ENCODE measurements at places on chromosomes 5 and 9. TPM values are rescaled to one million over a fixed set of nuclear protein-coding genes. Genes with fewer than 3 reads are reported as not detected.

DNA sequence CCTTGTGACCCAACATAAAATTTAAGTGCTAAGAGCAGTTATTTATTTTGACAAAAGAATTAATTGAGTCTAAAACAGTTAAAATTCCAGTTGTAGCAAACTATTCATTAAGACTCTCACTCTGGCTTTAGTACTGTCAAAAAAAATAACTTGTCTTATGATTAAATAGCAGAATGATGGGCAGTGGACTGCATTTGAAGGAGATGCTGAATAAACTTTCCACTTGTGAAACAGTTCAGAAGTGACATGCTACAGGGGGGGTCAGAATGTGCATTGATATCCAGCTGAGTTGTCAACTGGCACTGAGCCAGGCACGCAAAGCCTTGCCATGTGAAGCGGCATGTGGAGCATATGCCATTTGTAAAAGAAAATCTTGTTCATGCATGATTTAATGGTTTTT, 76.0 kb downstream of the FCHO2 start:
- no peak for DNase-seq

DNA sequence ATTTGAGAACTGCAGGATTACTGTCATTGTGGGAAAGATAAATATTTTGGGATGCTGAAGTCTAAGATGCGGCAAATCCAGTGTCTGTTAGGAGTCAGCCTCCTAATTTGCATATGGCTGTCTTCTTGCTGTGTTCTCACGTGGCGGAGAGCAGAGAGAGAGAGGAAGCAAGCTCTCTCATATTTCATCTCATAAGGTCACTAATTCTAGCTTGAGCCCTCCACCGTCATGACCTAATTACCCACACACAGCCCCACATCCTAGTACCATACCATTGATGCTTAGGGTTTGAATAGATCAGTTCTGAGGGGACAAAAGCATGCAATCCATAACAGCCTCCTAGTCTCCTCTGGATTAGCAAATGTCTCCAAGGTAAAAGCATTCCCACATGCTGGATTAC, 124.5 kb downstream of the CDH12 start:
- DNase-seq, result no peak

Gene RUSC2
- total RNA-seq, result 29.8 TPM

DNA sequence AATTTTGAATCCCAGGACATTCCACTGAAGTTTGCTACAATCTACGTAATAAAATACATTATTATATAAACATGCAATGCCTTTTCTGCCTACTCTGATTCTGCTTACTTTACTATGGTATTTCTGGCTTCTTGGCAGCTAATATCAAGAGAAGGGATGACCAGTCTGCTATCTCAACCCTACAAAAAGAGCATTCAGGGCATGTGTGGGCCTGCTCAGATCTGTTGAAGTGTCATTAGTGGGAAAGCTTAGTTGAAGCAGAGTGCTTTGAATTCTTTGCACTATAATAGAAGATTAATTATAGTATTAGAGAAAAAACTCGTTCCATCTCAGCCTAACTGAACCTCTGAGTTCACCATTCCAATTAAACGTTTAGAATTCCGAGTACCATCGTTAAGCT, 339.5 kb upstream of the ISL1 start:
- DNase-seq, result no peak

DNA sequence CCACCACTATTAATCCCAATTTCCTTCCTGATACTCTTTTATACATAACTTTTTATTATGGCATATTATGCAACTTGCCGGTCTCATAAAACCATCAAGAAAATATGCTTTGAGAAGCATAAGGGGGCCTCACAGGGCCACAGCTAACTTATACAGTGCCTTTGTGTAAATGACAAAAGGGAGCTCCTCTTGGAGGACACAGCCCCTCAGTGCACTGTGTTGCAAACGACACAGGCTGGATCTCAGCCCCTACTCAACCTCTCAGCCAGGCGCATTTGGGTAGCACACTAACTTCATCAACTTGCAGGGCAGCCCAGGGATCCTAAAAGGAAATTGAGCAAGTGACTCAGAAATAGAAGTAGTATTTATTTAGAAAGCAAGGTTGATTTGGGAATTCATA, 35.4 kb downstream of the RIGI start:
- no peak for DNase-seq

Gene WDR38
- total RNA-seq, result not detected

- no peak for DNase-seq
Observed at GRCh38 chr9:79623799-79624721, 52.3 kb downstream of the TLE4 start.

GRCh38 chr5:39190311-39191102, 28.9 kb downstream of the FYB1 start:
- DNase-seq, result no peak

Gene CDHR2
- not detected for total RNA-seq

DNA sequence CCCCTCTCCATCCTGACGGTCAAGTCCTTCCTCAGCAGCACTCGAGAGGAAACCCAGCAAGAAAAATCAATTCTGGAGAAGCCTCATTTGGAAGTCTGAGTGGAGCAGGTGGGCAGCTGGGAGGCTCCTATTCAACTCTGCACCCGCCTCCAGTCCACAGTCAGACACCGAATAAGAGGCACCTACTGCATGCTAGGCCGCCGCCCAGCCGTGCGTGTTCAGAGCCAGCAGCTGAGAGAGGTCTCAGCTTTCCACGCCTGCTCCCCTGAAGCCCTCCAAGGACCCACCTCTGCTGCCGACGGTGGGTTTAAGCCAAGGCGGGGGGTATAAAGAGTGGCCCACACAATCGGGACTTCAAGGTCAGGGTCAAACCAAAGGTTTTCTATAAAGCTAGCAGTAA, 41.9 kb downstream of the VAV2 start:
- DNase-seq, result no peak

GRCh38 chr9:109579191-109579948, 81.3 kb upstream of the PTPN3 start:
- DNase-seq, result no peak

Gene GFPT2
- 20.0 TPM for total RNA-seq

- DNase-seq, result no peak
Observed at GRCh38 chr9:101718192-101718591, 20.3 kb downstream of the GRIN3A start.

DNA sequence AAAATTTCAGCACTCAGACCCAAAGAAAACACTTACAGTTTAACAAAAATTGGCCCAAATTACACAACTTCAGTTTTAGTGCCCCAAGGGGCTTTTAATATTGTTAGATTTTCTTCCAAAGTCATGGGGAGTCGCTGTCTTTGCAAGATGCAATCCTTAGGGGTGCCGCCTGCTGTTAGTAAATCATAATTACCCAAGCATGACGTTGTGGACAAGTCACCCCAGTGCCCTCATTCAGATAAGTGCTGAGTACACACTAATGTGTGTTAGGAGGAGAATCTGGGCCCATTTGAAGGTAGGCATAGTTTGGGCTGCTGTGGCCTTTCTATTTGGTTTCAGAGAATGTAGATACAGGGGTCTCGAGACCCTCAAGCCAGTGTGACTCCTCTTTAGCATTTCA, 138.1 kb downstream of the SV2C start:
- DNase-seq, result no peak

Gene MORN5
- total RNA-seq, result 1.4 TPM

GRCh38 chr9:132575005-132575609, 7.3 kb upstream of the BARHL1 start:
- DNase-seq, result peak; percentile 83

DNA sequence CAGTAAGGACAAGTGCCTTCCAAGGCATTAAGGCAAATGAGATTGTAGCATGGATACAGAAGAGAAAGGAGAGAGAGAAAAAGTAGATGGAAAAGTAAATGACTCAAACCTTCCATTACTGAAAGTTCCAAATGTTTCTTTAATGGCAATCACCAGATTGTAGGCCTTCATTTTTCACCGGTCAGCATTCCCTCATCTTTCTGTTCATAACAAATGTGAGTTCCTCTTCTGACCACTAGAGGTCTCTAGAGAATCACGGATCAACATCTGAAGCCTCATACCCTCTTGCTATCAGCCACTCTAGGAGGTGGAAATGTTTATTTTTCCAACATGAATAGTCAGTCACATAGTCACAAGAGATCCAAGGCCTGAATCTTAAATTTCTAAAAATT, 73.6 kb upstream of the RPS23 start:
- DNase-seq, result no peak

All from ureter (tissue), 1 donor.